Fibroblast of skin of right biceps (primary cell): ENCODE measurements at places on chromosomes 6 and 20.

- no peak for DNase-seq
Measured at GRCh38 chr20:50088022-50088421, 24.9 kb downstream of the UBE2V1 start.

DNA sequence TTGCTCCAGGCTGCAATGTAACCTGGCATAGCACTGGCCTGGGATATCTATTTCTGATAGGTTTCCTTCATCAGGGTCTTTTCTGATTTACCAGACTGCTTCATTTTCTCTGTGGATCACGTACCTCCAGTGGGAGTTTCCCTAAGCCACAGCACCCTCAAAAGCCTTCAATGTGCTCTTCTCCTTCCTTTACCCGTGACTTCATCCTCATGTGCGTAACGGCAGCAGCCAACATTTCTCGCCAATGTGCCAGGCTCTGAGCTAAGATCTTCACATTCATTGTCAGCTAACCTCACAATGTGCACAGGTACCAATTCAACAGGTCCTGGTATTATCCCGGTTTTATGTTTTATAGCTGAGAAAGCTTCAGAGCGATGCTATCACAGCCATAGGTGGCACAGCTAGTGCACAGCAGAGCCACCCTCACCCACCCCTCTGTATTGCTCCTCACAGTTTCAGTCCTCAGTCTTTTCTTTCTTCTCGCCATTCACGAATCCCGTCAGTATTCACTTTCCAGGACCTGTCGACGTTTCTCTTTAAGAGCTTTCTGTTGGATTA, 58.2 kb downstream of the TNFAIP3 start:
- DNase-seq: no peak

- DNase-seq: peak; percentile 62
Measured at GRCh38 chr20:52959125-52959524, 13.0 kb upstream of the TSHZ2 start.

DNA sequence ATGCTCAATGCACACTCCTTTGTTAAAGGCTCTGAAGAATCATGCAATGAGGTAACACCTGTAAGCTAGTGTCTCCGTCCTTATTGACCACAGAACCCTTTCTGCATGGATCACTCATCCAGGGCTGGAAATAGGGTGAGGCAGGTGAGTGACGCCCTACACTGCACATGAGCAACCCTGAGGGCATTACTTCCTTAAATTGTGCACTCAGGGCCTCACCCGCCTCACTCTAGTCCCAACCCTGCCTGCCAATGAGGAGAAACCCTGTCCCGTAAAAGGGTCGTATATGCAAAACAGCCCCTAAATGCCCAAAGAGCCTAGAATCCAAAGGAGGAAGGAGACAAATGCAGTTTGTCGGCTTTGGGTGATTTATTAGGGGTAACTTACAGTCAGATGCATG, 33.6 kb upstream of the NOP56 start:
- DNase-seq: no peak

DNA sequence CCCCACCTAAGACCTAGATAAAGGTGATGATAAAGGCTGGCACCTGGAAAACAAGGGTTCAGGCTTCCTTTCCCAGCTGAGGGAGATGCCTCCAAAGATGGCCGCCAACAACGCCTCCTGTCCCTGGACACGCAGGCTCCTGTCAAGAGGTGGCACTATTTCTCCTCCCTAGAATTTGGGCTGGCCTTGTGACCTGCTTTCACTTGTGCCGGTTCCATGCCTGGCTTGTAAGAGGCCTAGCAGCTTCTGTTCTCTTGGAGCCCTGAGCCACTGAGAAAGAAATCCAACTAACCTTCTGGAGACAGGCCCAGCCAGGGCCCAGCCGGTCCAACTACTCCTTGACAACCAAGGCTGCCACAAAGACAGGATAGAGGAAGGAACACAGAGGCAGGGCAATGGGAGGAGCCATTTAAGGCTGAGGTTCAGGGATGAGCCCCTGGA, 60.2 kb upstream of the RALY start:
- peak; percentile 57 for DNase-seq

- DNase-seq: peak; percentile 96
Measured at GRCh38 chr6:149922642-149923326, at the start of gene RAET1G. TSS of gene RAET1G (minus strand) at chr6:149923121. CDS start at chr6:149923010, 111 bp downstream.

DNA sequence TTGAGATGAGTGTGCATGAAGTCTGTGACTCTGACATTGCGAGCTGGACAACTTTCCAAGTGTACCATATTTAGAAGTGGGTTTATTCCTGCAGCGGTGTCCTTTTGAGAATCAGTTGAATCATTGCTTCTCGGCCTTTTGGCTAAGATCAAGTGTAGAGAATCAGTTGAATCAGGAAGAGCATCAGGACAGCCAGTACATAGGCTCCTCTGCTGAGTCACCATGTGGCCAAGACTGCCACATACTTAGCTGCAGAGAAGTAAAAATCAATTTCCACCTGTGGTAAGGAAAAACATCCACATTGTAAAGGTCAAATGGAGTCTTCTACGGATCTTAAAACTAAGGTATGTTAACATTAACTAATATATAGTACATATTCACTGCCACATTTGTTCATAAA, 428.4 kb upstream of the MARCKS start:
- peak; percentile 31 for DNase-seq

- no peak for DNase-seq
Measured at GRCh38 chr20:63029358-63030121, 22.8 kb upstream of the BHLHE23 start.

DNA sequence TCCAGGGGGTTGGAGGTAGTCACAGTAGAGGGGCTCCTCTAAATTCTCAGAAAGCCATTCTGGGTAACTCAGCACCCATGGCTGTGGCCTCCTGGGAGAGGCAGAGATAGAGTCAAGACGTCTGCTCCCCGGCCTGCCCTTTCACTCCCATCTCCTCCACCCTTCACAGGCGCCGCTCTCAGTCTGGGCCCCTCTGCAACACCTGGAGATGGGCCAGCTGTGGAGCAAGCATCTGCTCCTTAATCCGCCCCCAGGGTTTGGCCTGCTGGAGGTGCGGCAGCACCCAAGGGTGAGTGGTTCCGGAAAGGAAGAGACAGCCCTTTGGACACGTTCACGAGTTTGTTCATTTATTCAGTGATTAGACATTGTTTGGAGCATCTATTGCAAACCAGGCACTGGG, 271.3 kb downstream of the BMP7 start:
- no peak for DNase-seq

GRCh38 chr20:34774449-34774848, 51.0 kb downstream of the NCOA6 start:
- DNase-seq: no peak

DNA sequence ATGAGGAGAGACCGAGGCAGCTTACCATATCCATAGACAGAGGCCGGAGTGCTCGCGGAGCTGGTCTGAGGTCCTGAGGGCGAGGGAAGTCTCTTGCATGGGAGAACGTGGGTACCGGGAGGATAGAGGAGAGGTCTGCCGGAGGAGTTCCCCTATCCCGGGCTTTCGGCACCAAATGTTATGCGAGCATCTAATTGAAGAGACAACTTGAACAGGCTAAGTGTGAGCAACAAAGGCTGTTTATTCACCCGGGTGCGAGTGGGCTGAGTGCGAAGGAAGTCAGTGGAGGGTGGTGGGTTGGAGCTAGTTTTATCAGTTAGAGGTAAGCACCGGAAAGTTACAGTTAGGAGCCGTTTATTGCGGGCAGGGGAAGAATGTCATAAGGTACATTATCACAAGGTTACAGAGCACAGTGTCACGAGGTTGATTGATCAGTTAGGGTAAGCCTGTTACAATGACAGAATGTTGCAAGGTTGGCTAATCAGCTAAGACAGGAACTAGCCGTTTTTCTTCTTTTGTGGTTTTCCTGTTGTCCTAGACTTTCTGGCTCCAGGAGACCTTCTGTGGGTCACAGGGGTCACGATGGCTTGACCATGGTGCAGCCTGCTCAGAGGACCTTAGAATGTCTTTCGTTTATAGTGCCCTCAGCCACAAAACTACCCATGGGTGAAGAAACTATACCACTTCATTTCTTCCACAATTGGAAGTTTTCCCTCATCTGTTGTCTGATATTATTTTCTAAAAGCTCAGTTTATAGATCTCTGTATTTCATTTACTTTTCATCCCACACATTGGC, 746.0 kb upstream of the ADGRB3 start:
- DNase-seq: no peak

GRCh38 chr6:169619650-169620049, 82.2 kb downstream of the WDR27 start:
- DNase-seq: peak; percentile 66

DNA sequence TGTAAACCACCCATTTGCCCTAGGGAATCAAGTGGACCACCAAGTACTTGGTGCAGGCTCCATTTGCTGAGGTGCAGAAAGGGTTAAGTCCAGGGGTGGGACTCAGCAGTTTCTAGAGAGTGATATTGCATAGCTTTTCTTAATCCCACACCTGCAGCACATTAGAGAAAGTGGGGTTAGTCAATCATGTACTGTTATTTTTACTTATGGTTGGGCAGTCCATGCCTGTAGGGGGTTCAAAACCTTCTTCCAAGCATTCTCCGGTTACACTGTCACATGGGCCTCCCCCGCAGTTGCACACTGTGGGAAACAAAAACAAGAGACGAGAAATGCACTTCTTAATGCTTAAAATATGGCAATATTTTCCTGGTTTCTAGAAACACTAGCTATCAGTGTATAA, 65.5 kb downstream of the LAMA4 start:
- DNase-seq: peak; percentile 80

GRCh38 chr20:58867211-58867610, 14.7 kb downstream of the GNAS start:
- no peak for DNase-seq

- DNase-seq: no peak
Measured at GRCh38 chr6:25369036-25369432, 89.9 kb downstream of the CARMIL1 start.

DNA sequence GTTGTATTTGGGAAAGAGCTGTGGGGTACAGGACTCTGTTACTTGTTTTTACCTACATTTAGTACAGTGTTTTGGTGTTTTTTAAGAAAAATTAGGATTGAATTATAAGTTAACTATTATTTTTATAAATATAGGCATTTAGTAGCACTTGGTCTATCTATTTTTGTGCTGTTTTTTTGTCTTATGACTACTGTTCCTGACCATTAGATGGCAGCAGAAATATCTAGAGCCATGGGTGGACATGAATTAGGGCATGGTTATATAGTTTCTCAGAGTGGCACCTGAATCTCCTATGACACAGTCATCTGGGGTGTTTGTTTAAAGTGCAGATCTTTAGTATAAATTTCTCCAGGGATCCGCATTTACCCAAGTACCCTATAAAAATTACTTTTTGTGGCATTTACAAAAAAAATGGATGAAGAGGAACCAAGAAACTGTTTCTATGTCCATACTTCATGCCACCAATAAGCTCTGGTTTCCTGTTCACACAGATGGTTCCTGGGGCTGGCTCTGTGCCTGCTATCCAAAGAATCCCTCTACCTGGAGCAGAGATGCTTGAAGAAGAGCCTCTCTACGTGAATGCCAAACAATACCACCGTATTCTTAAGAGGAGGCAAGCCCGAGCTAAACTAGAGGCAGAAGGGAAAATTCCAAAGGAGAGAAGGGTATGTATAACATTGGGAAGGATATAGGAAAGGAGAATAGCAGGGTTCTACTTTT, 19.8 kb downstream of the NFYA start:
- peak; percentile 11 for DNase-seq

DNA sequence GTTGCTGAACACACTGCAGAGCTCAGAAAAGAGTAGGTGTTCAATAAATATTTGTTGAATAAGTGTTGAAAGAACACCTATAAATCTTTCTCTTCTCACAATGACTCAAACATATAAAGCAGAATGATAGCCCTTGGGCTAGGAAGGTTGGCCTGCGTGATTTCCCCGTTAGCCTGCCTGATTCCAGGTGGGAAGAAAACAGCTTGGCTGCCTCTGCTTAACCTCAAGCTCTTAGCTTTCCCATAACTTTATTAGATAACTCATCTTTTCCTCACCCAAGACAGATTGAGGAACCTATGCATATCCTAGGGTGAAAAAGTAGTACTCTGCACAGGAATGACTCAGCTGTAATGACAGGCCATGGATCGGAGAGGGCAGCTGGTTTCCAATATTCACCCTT, 300.3 kb upstream of the ID4 start:
- DNase-seq: no peak

DNA sequence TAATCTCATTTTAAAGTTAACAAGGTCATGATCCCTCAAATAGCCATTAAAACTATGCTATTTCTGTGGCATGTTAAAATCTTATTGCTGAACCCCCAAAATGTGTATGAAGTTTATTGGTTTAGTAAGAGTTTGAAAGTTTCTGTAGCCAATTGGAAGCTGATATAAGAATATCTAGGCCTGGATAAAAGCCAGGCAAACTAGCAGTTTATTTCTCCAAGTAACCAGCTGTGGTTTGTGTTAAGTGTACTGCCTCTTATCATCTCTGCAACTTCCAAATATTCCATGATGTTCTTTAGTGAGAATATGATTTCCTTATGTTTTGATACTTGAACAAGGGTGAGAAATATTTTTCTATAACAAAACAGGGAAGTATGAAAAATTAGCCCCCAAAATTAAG, 76.7 kb downstream of the PRSS35 start:
- no peak for DNase-seq

DNA sequence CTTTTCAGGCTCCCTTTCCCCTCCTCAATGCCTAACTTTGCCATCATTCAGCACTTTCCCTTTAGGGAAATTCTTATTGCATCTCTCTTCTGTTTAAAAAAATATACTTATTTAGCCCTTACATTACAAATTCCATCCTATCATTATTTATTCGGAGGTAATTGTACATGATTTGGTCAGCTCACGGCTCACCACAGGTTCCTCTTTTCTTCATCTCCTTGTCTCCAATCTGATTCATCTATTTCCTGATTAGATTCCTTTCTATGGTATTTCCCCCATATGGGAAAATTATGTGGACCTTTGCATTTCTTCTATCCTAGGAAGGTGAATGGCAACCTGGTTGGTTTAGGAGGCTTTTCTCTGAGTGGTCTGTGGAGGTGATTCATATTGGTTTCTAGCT, 12.9 kb upstream of the EMILIN3 start:
- no peak for DNase-seq

- no peak for DNase-seq
Measured at GRCh38 chr6:100096341-100096740, 102.3 kb upstream of the MCHR2 start.

- DNase-seq: no peak
Measured at GRCh38 chr20:47980336-47981177, 195.3 kb upstream of the SULF2 start.

DNA sequence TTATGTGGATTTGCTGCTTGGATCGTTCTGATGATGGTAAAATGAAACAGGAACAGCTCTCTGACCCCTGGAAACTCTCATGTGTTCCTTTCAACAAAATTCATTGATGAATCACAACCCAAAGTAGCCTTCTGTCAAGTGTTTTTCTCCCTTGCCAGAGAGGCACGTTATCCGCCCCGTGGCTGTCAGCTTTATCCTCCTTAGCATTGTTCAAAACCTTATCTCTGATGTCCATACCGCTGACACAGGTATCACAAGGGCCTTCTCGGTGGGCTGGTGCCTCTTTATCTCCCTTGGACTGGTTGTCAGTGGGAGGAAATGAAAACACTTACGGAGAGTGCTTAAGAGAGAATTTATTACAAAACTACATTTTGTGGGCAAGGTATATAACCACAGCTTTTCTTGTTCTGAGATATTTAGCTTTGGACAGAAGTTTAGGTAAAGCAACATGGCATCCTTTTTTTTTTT, 84.9 kb downstream of the TIAM2 start:
- no peak for DNase-seq
